ENCODE measurements at places on chromosomes 6 and 20.
A peak's percentile ranks its signal among the peaks of the same experiment; 100 is the strongest.

GRCh38 chr20:48403167-48403761 is 424.5 kb downstream of the PREX1 start:
- no peak for DNase-seq

- DNase-seq, result no peak
These were observed 17.8 kb upstream of the DCBLD1 start for GRCh38 chr6:117464700-117465099.

GRCh38 chr6:40543776-40544175 is 43.4 kb downstream of the LRFN2 start:
- no peak for DNase-seq

DNA sequence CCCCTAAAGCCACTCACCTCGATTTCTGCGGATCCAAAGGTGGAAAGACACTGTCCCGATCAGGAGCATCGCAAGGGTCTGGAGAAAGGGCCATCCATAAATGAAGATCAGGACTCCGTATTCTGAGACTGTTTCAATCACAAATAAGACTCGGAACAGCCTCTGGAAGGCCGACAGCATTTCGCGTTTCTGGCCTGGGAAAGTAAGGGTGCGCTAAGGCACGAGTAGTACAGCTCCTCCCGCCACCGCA is 44.6 kb downstream of the DPPA5 start:
- peak; percentile 36 for DNase-seq

DNA sequence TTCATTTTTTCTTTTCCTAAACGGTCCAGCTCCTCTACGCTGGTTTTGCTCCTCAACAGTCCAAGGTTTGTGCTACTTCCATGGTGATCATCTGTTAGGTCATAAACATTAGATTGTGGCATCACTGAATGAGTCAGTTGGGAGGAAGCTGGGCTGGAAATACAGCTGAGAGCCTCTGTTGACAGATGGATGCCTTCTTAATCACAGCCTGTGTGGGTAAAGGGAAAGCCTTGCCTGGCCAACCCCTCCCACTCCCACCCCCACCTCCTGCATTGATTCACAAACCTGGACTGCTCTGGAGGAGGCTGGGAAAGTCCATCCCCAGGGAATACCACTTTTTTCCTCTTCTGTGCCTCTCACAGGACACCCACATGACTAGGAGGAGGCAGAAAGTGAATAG is 180.6 kb upstream of the CCN2 start:
- DNase-seq, result peak; percentile 79

- no peak for DNase-seq
These were observed 131.3 kb upstream of the OGFRL1 start for GRCh38 chr6:71157345-71157744.

- no peak for DNase-seq
These were observed 21.4 kb downstream of the BPIFA1 start for GRCh38 chr20:33257237-33257636.

DNA sequence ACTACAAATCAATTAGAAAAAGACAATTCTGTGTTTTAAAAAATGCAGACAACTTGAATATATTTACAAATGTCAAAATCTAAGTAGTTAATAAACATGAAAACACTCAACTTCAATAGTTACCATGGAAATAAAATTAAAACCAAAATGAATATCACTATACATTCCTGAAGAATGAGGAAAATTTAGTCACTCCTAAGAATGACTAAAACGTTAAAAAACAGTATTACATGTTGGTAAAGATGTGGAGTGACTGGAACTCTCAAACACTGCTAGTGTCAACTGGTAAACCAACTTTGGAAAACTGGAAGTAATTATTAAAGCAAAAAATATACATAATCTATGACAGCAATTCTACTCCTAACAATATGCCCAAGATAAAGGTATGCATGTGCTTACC is 36.3 kb downstream of the AHI1 start:
- no peak for DNase-seq

- DNase-seq, result no peak
These were observed 245.8 kb upstream of the JAG1 start for GRCh38 chr20:10919396-10920140.

DNA sequence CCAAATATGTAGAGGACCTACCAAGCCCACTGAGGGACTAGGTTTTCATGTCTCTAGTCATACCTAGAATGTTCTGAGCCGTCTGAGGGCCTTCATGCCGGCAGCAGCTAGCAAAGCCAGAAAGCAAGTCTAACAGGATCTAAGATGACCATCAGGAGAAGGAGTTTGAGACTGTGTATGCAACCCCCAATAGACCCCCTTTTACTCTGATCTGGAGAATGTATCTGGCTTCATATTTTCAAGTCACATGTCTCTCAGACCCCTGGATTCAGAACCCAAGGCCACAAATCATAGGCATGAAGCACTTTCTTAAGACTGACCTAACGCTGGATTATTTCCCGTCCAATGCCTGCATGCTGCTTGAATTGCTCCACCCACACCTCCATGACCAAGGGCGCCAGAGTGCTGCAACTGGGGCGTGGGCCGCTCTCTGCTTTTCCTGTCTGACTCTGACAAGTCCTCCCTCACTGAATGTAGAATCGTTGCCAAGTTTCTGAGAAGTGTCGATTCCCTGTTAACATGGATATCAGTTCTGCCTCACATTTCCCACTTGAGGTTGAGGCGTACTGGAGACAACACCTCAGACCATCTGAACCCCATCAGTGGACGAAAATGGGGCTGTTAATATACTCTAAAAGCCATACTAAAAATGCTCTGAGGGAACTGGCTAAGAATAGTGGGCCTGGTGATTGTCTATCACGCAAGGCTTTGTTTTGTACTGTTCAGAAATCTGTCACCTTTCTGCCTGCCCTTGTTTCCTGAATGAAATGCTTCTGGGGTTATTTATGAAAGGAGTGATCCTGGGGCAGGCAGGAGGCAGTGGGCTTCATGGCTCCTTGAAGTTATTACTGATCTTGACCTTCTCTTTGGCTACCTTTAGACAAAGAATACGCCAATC is 23.9 kb upstream of the ASXL1 start:
- no peak for DNase-seq

GRCh38 chr6:3619800-3620199 is 131.7 kb downstream of the PXDC1 start:
- no peak for DNase-seq

DNA sequence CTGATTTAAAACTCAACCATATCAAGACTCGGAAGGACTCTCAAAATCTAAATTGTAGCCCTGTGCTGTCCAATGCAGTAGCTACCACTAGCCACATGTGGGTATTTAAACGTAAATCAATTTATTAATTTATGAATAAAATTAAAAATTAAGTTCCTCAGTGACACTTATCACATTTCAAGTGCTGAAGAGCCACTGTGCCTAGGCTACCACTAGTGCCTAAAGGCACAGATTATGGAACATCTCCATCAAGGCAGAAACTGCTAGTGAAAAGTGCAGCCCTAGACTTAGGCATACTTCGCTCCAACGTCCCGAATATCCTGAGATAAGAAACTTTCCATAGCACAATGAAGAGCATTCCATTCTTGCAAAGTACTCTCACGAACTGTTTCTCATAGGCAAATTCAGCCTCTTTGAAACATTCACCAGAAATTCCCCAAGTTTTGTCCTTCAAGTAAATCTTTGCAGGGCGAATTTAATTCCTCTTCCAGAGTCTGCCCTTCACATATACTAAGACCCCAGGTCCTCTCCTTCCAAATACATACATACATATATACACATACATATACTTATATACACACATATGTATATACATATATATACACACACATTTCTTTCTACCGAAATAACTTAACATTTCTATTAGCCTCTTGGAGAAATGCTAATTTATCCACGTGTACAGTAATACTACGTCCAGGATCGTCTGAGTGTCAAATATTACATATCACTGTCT is 1.3 kb downstream of the SUPT3H start:
- no peak for DNase-seq

- DNase-seq, result no peak
These were observed 77.6 kb upstream of the MOCS1 start for GRCh38 chr6:40011844-40012243.

- DNase-seq, result no peak
These were observed 107.1 kb downstream of the COL12A1 start for GRCh38 chr6:75098709-75099108.

GRCh38 chr6:155411154-155412052 is 44.2 kb downstream of the NOX3 start:
- DNase-seq, result peak; percentile 73

GRCh38 chr6:13065581-13065980 is 262.8 kb downstream of the TBC1D7 start:
- no peak for DNase-seq

DNA sequence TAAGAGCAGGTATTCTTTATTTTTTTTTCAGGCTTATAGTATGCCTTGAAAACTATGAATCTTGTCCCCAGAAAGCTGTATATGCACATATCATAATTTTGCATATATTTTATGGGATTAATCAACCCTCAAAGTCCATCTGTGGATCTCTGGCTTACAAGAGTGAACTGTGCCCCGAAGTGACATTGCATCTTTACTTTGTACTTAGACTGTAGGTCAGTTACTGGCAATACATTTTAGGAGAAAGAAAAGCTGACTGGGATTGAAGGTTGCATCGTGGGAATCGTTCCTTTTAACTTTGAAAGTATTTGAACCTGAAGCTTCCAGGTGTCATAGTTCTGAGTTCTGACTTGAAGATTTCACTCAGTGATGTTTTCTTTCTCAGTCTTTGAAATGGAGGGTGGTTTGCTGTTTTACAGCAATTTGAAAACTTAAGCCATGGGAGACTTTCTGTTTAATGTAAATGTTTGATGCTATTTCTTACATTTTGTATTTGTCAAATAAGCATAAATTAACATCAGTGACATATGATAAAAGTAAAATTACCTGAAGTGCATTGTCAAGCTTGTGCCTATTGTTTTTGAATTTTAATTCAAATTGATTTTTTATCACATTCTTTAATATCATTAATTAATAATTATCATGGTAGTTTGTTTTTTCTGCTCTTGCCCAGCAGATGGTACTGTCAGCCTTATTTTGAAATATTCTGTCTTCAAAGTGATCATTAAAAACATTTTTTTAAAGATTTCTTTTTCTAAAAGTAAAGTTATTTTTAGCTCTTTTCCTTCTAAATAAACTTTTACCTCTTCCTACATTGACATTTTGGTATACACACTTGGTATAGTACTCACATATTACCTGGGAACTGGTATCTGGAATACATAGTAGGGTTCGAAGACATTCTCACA is 29.0 kb downstream of the L3MBTL3 start:
- DNase-seq, result no peak

DNA sequence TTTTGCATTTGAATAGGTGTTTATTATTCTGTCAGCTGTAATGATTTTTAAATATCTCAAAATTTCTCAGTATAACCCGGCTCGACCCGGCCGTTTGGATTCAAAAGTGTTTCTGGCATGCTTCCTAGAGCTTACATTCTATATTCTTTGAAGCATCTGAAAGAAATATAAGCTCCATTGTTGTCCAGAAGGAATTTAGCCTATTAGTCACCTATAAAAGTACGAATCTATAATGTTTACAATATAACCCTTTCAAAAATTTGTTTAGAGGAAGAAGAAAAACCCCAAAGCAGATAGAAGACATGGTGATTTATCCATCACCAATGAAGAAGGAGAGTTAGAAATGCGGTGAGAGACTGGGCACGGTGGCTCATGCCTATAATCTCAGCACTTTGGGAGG is 22.3 kb upstream of the HECA start:
- no peak for DNase-seq

DNA sequence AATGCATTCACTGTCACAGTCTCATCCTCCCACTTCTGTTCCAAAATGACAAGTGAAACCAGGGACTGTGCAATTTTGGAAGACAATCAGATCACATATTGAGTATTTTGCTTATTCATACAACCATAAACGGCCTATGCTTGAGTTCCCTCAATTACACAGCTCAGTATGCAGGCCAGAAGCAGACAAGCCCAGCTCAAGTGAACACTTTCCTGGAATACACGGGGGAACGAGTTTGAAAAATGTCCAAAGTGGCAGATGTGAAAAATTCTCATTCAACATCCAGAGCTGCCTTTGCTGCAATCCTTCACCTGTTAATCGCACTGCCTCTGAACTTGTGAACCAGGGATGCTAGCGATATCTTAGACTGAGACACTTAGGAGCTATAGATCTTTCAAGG is 190.2 kb downstream of the COL9A1 start:
- DNase-seq, result no peak

- DNase-seq, result no peak
These were observed 1.5 kb downstream of the COL21A1 start for GRCh38 chr6:56245903-56246351.

DNA sequence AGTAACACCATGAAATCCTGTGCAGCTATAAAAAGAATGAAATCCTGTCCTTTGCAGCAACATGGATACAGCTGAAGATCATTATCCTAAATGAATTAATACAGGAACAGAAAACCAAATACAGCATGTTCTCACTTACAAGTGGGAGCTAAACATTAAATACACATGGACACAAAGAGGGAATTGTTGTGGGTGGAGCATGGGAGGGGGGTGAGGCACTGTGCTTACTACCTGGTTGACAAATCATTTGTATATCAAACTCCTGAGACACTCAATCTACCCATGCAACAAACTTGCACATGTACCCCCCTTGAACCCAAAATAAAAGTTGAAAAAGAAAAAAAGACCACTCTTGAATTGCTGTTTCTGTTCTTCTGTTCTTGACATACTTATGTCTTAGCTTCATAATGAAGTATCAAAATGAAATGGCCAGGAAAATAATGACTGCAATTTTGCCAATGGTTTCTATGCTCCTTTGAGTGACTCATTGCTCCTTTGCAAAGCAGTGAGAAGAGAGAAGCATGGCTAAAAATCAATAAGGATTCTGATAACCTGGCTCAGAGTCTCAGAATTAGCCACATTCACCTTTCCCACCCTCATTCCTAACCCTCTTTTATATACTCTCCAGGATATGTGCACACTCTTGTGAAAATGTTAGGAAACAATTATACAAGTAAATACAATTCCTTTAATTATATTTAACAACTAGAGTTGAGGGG is 71.0 kb downstream of the CYP39A1 start:
- DNase-seq, result no peak

- DNase-seq, result no peak
These were observed 14.1 kb downstream of the SYNDIG1 start for GRCh38 chr20:24483435-24484080.

All from NCI-H146 (cell line).